GM23338 (cell line): ENCODE measurements at places on chromosomes 12 and 14.

GRCh38 chr12:24860546-24860945 is 88.4 kb downstream of the BCAT1 start:
- DNase-seq, result no peak

GRCh38 chr14:79661752-79662151 is 549.6 kb downstream of the DIO2 start:
- DNase-seq, result no peak

DNA sequence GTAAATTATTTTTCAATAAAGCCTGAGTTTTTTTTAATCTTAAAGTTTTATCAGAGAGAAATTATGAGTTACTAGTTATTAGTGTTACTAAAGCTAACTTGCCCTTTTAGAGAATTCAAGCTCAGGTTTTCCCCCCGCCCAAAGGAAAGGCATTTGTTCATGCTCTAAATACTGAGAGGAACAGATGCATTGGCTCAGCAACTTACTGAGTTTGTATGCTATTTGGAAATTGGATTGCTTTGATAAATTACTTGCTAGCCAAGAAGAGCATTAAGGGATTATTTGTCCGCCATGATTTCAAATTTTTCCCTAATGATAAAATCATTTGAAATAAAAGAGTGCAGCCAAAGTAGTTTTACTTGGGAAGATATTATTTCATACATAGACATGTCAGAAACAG is 149.4 kb downstream of the METTL25 start:
- no peak for DNase-seq

- no peak for DNase-seq
Observed at GRCh38 chr14:36721877-36722276, 60.2 kb downstream of the PAX9 start.

DNA sequence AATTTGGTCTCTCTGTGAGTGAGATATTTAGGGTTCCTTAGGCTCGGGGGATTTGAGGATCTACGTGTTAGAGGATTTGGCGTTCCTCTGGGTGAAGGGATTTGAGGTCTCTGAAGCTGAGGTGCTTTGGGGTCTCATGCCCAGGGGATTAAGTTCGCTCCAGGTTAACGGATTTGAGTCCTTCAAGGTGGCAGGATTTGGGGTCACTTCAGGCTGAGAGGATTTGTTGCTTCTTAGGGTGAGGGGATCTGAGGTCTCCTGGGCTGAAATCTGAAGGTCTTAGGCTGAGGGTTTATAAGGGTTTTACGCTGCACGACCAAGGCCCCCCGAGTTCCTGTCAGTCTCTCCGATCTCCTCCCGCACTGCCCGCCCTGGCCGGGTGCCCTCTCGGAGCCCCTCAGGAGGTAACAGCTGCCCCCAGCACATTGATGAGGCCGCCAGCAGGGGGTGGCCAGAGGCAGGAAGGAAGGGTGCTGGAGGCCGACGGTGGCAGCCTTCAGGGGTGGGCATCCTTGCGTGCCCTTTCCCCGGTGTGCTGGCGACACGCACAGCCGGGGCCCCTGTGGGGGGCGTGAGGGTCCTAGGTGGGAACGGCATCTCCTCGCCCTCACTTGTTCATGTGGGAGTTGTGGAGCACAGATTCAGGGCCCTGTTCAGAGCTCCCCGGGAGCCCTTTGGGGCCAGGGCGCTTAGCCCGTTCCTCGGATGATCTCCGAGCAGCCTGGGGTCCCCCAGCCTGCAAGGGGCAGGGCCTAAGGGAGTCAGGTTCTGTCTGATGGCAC is 14.3 kb downstream of the CEP170B start:
- DNase-seq, result no peak

- DNase-seq, result peak; percentile 61
Observed at GRCh38 chr14:75711105-75711795, 50.2 kb downstream of the TTLL5 start.

GRCh38 chr12:93727195-93727811 is 50.1 kb downstream of the CRADD start:
- no peak for DNase-seq

DNA sequence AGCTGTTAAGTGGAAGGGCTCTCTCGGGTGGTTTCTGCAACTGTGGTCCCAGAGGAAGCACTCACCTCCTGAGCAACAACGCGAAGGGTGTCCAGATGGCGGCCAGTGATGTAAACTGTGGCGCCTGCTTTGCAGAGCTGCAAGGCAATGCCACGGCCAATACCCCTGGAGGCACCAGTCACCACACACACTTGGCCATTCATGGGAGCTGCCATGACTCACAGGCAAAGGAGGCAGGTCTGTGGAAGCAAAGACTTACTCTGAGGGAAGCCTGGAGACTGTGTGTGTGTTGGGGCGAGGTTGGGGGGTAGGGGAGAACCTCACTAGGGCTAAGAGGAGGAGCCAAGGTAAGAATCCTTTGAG is 707 bp downstream of the DHRS1 start:
- DNase-seq, result peak; percentile 30

- no peak for DNase-seq
Observed at GRCh38 chr14:91350813-91351511, 66.7 kb downstream of the CCDC88C start.

GRCh38 chr12:51218607-51219161 is 822 bp upstream of the POU6F1 start:
- DNase-seq, result peak; percentile 44

GRCh38 chr14:98173305-98173704 is 1098.7 kb downstream of the BCL11B start:
- no peak for DNase-seq

- DNase-seq, result no peak
Observed at GRCh38 chr12:26401874-26402273, 206.5 kb downstream of the SSPN start.

DNA sequence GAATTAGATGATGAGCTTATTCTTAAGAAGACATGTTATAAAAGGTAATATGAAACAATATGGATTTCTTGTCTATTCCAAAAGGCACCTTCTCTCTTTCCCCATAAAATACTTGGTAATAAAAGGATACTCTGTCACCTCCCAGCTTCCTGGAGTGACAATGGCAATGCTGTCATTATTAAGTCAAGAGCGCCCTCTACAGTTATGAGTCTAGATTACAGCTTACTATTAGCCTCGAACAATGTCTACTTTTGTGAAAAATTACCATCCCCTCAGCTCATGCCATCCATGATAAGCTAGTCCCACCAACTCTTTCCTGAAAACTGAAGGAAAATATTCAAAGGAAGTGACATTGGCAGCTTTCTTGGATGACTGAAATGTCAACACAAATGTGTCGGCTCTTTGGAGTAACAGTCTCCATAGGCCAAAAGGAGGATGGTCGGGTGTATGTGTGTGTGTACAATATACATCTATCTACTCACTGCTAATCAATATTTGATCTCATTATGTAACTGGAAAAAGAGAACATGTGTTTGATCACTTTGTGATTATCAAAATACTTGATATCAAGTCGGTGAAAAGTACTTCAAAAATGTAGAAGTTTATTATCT is 48.7 kb upstream of the CDKN3 start:
- peak; percentile 88 for DNase-seq

DNA sequence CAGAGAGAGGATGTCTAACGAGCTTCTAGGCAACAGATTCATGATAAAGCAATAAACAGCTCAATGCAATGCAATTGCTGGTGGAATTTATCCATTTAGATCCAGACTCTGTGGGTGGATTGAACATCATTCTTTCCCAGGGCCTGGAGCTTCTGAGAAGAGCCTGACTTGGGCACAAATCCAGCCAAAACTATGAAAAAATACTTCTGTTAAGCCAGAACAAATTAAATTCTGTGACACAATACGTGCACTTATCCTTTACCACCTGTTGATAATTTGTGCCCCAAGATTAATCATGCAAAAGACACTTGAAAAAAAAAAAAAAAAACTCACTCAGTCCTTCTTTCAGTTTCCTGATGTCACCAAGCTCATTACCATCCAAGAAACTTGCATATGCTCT is 446.0 kb upstream of the DCN start:
- no peak for DNase-seq

- DNase-seq, result no peak
Observed at GRCh38 chr12:11798006-11798708, 148.7 kb downstream of the ETV6 start.

DNA sequence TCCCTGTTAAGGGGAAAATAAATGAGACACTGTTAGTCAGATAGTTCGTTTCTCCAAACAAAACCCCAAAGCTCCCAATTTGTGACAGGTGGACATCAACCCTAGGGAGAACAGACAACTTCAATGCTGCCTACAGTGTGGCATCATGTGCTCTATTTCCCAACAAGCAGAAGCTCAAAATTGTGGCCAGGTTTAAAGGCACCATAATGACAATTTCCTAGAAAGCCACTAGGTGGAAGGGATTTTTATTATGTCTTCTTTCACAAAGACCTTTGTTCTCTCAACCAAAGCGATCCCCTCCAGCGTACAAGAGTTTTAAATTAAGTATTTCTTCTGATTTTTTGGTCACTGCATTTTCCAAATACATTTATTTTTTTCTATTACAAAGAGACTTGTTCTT is 88.0 kb upstream of the MBIP start:
- DNase-seq, result peak; percentile 34

GRCh38 chr14:38958589-38958988 is 144.4 kb downstream of the SEC23A start:
- no peak for DNase-seq

DNA sequence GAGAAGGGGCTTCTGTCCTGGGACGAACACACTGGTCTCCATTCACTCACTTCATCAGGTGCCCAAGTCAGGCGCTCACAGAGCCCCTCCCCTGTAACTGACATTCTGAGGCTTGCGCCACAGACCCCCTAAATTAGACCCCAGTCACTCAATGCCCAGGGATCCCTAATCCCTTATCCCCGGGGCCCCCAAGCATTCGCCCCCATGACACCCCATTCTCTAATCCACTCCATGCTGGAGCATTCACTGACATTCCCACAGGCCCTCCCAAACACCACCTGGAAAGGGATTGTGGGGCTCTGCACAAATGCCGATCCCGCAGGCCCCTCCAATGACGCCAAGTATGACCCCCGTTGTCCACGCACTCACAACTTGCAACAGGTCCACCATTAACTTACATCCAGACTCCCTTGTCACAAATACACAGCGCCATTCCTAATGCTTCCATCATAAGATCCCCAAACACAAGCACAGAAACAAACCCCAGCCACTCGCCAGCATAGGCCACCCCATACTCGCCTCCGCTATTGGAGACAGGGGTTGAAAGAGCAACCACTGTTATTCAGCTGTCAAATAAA is 1.5 kb downstream of the ZNF605 start:
- no peak for DNase-seq

DNA sequence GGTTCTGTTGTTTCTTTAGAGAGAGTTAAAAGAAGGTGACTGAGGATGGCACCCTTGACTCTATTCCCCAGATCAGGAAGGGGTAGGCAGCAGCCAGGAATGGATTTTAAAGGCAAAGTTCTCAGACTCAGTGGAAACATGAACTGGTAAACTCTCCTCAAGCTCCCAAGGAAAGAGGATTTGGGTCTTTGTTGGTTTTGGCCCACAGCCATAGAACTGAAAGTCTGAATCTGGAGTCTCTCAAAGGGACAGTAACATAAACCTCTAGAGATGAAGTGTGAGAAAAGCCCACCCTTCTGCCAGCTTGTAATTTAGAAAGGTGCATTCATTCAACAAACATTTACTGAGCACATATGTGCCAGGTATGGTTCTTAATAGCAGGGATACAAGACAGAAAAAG is 28.6 kb upstream of the BLTP3B start:
- no peak for DNase-seq

- DNase-seq, result no peak
Observed at GRCh38 chr14:30791522-30792351, 82.6 kb upstream of the COCH start.

- DNase-seq, result no peak
Observed at GRCh38 chr14:37974421-37974820, 233.3 kb upstream of the SSTR1 start.
